ENCODE measurements at places on chromosomes 4 and X. TPM values are rescaled to one million over a fixed set of nuclear protein-coding genes. Genes with fewer than 3 reads are reported as not detected.

KCNIP4 gene
- 0.19 TPM for total RNA-seq

CAPN6 gene
- 0.06 TPM for total RNA-seq

SOD3 gene
- 1,012 TPM for total RNA-seq

SYTL5 gene
- not detected for total RNA-seq

LAMP2 gene
- 57.3 TPM for total RNA-seq

NLRP2B gene
- not detected for total RNA-seq

RHOH gene
- total RNA-seq = 2.9 TPM

ERCC6L gene
- not detected for total RNA-seq

PNMA6F gene
- not detected for total RNA-seq

DNA sequence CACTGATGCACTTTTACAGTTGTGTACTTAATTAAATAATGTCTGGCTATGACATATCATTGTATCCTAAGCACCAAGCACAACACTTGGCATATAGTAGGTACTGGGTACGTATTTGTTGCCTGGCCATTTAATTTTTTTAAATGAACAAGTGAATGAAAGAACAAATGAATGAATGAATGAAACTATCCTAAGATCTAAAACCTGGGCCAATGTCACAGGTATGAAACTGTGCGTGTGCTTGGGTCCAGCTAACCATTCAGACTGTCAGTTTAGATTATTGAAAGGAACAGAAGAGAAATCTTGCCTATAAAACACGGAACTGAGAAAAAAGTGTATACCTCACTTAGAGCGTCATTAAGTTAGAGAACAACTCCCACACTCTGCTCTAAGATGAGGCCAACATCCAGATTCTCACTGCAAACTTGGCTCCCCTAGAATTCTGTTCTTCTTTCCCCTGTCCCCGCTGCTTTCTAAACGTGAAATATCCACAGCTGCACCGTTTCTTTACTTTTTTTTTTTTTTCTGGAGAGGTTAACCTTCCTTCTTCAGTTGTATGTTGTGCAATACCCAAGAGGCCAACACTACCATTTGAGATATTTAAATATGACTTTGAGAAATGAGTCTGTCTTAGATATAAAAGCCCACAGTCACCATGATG is 17.3 kb upstream of the SEL1L3 start:
- H3K4me1 ChIP-seq = peaks cover 10% of the 10 kb centered on the region
- no peak overlapping the region for H3K4me3 ChIP-seq
- no peak overlapping the region for H3K27ac ChIP-seq
- H3K36me3 ChIP-seq = no peaks in the 10 kb centered on the region

GRCh38 chrX:37998586-37999262 is 7.6 kb upstream of the SYTL5 start:
- no peak overlapping the region for H3K27ac ChIP-seq
- no peaks in the 10 kb centered on the region for H3K36me3 ChIP-seq
- no peak for DNase-seq
- H3K27me3 ChIP-seq = no peaks in the 10 kb centered on the region
- H3K4me1 ChIP-seq = no peaks in the 10 kb centered on the region

- no peaks in the 10 kb centered on the region for H3K36me3 ChIP-seq
- H3K27me3 ChIP-seq = no peaks in the 10 kb centered on the region
- DNase-seq = no peak
- no peaks in the 10 kb centered on the region for H3K4me1 ChIP-seq
- no peak overlapping the region for H3K27ac ChIP-seq
Measured at GRCh38 chr4:77445823-77446222, 159.8 kb upstream of the CXCL13 start.

DNA sequence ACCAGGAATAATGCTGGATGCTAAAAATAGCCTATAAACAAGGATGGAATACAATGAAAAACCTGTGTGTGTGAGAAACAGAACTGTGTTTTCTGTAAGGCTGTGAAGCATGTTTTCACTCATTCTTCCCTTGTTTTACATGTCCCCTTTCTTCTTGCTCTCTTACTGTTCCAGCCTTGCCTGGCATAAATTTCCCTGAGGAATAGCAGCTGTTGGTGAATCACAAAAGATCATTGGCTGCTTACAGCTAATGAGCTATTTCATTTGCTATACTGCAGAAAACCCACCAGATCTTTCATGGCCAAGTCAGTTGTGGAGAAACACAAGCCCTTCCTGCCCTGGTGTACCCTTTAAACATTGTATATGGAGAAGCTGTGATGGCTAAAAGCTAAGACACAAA is 91.1 kb downstream of the LDB2 start:
- no peak overlapping the region for H3K27ac ChIP-seq
- no peak overlapping the region for H3K4me3 ChIP-seq
- H3K36me3 ChIP-seq = no peaks in the 10 kb centered on the region
- DNase-seq = no peak

DNA sequence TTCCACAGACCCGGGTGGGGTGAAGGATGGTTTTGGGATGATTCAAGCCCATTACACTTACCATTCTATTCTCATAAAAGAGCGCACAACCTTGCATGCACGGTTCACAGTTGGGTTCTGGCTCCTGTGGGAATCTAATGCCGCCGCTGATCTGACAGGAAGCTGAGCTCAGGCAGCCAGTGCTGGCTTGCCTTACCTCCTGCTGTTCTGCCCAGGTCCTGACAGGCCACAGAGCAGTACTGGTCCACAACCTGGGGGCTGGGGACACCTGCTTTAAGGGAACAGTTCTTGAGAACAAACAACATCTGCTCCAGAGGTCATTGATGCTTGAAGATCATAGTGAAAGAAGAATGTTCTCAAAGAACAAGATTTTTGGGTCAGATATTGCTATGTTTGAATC is 8.0 kb upstream of the HS3ST1 start:
- no peak overlapping the region for H3K4me3 ChIP-seq
- H3K4me1 ChIP-seq = no peaks in the 10 kb centered on the region
- no peak overlapping the region for H3K27ac ChIP-seq

GRCh38 chr4:31069151-31069550 is 349.0 kb downstream of the PCDH7 start:
- no peak overlapping the region for H3K27ac ChIP-seq
- peaks cover 15% of the 10 kb centered on the region for H3K4me1 ChIP-seq
- no peak overlapping the region for H3K4me3 ChIP-seq
- no peaks in the 10 kb centered on the region for H3K27me3 ChIP-seq

DNA sequence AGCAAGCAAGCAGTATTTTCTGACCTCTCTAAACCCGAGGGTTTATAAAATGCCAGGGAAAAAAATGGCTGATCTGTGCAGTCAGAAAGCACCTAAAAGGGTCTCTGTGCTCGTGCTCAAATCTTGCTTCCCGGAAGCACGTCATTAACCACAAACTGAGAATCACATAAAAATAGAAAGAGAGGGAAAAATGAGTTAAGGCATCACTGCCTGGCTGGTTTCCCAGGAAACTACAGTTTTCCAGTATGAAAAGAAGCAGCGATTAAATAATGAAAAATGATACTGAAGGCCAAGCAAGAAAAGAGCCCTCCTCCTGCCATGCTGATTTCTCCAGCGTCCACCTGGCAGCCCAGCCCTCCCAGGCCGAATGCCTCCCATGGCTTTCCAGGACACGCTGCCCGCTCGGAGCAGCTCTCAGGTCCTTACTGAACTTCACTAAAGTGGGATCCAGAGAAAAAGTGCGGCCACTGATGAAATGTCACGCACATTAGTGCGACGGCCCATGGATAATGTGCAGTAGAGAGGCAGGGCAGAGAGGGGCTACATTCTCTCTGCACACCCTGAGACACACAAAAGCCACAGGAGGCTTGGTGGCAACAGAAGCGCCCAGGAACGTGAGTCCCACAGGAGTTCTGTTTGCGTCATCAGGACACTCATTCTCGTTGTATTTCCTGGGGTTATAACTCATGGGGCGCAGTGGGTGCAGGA is 80.4 kb downstream of the WFS1 start:
- no peaks in the 10 kb centered on the region for H3K4me1 ChIP-seq
- H3K27ac ChIP-seq = no peak overlapping the region
- no peak for DNase-seq
- no peaks in the 10 kb centered on the region for H3K27me3 ChIP-seq

DNA sequence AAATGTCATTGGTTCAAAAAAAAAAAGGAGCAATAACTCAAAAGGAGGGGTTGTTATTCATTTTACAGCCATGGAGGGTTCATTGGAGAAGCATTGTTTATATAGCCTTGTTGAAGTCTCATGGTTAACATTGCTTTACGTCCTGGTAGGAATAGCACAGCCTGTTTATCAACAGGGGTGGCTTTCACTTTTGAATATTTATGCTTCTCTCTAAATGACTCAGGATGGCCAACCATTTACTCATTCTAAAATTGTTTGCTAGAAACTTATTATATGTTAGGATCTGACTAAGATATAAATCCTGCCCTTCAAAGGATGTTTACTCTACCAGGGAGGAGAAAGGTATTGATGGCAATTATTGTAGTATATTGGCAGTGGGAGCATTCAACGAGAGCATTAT is 534.1 kb upstream of the GALNTL6 start:
- H3K4me3 ChIP-seq = no peak overlapping the region
- no peak overlapping the region for H3K27ac ChIP-seq
- H3K36me3 ChIP-seq = no peaks in the 10 kb centered on the region
- H3K4me1 ChIP-seq = no peaks in the 10 kb centered on the region
- H3K27me3 ChIP-seq = no peaks in the 10 kb centered on the region

DNA sequence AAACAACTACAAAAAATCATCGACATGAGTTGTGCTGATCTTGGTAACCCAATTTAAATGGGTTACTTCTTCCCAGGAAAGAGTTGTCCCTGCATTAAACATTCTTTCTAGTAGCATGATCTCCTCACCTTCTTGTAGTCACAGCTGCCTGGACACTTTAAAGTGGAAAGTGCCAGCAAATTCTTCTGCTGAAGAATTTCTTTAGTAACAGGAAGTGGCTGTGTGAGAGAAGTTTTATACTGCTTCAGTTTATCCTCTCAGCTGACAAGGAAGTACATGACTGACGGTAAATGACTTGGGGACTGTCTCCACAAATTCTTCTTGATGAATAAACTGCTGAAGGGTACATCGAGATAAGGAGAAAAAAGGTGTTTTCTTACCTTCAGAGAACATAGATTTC is 18.2 kb upstream of the TNIP3 start:
- no peak overlapping the region for H3K27ac ChIP-seq
- no peaks in the 10 kb centered on the region for H3K27me3 ChIP-seq
- no peak overlapping the region for H3K4me3 ChIP-seq
- no peaks in the 10 kb centered on the region for H3K4me1 ChIP-seq
- no peaks in the 10 kb centered on the region for H3K36me3 ChIP-seq

DNA sequence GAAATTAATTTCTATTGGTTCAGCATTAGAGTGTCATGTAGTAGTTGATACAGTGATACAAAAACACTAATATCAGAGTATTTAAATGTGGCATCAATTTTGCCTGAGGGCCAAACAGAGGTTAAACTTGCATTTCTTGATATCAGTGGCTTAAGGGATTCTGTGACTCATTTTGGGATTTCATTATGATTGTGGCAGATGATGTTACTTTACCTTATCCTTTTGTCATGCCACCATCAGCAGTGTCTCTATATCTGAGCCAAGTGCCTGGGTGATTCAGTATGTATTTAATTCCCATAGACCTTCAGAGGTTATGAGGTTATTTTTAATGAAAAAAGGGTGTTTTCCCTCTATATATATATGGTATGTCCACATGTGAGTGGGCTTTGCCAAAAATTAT is 582.9 kb downstream of the ADGRL3 start:
- DNase-seq = no peak
- no peaks in the 10 kb centered on the region for H3K36me3 ChIP-seq
- no peaks in the 10 kb centered on the region for H3K4me1 ChIP-seq
- no peak overlapping the region for H3K27ac ChIP-seq
- H3K4me3 ChIP-seq = no peak overlapping the region

DNA sequence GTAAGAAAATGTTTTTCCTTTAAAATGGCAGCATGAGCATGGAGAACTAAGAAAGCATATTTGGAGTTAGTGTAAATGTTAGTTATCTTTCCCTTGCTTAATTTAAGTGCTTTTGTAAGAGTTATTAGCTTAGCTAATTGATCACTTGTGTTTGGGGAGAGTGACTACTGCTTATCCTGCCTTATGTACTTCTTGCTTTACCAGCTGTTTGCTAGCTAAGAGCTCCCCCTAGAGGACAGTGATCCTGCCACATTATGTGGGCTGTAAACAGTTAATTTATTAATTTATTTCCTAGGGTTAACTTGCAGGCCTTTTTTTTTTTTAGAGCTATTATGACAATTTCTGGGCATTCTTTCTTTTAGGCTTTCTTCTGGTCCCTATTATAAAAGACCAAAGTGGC is 435.8 kb downstream of the MAGEB5 start:
- no peak overlapping the region for H3K4me3 ChIP-seq
- no peak for DNase-seq
- no peaks in the 10 kb centered on the region for H3K36me3 ChIP-seq
- no peaks in the 10 kb centered on the region for H3K4me1 ChIP-seq

- no peak for DNase-seq
- no peak overlapping the region for H3K4me3 ChIP-seq
- H3K27me3 ChIP-seq = peaks cover 21% of the 10 kb centered on the region
- H3K27ac ChIP-seq = no peak overlapping the region
Measured at GRCh38 chr4:184167576-184167975, 50.1 kb downstream of the ENPP6 start.

DNA sequence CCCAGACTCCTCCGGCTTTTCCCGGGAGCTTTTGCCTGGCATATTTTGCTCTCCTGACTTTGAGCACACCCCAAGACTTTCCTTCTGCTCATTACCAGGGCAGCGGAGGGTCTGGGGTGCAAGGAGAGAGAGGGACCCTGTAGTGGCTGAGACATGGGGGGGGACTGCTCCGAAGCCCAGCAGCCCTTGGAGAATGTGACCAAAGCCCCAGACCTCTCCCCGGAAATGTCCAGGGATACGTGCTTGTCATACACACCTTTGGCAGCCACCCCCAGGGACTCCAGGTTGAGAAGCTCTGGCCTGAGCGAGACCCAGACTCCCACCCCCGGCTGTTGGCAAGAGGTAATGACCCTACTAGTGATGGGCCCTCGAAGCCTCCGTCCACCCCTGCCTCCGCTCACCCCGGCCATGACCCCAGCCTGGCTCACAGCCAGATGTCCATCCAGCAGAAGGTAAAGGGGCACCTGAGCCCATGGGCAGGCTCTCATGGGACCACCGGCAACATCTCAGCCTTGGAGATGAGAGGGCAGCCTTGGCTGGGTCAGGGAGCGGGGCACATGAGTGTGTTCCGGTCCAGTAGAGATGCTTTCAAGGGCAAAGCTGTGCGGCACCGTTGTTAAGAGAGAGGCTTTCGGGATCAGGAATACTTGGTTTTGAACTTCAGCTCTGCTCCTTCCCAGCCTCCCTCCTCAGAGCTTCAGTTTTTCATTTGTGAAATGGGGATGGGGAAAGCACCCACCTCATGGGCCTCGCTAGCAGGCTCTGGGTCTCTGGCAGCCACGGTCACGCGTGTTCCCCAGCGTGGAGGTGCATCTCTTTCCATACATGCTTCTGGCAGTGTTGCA is 2.0 kb downstream of the PSAPL1 start:
- H3K27ac ChIP-seq = no peak overlapping the region
- H3K36me3 ChIP-seq = no peaks in the 10 kb centered on the region
- peaks cover 9% of the 10 kb centered on the region for H3K4me1 ChIP-seq
